ENCODE measurements at places on chromosomes 13 and 19. TPM values are rescaled to one million over a fixed set of nuclear protein-coding genes. Genes with fewer than 3 reads are reported as not detected.

DNA sequence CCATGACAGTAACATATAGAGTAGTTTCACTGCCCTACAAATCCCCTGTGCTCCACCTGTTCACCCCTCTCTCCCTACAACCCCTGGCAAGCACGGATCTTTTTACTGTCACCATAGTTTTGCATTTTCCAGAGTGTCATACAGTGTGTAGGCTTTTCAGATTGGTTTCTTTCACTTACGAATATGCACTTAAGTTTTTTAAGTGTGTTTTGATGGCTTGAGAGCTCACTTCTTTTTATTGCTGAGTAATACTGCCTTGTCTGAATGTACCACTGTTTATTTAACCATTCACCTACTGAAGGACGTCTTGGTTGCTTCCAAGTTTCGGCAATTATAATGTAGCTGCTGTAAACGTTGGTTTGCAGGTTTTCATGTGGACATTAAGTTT is 175.1 kb downstream of the ITGBL1 start:
- no peak for DNase-seq

DNA sequence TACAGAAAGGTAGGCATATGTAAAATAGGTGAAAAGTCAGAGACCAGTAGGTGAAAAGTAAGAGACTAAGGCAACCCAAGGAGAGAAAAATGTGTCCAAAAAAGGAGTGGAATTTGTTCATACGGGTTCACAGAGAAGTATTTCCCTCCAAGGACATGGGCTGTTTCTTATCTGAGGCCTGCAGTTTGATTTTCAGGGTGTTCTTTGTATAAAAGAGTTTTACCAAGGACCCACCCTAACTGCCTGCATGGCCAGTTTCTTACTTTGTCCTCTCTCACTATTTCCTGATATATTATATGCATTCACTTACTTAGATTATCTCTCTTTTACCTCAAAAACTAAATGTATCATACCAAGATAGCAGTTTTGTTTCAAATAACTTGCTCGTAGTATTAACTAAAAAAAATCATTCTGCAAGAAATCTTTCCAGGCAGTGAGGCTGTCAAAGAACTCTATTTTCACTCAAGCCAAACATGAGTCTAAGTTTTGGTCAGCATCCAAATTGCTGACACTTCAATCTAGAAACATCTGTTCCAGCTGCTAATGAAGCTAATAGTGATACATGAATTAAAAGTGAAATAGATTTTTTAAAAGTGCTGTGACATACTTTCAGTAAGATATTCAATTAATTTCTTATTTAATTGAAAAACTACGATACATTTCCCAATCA is 141.4 kb upstream of the SGCG start:
- DNase-seq = no peak

DNA sequence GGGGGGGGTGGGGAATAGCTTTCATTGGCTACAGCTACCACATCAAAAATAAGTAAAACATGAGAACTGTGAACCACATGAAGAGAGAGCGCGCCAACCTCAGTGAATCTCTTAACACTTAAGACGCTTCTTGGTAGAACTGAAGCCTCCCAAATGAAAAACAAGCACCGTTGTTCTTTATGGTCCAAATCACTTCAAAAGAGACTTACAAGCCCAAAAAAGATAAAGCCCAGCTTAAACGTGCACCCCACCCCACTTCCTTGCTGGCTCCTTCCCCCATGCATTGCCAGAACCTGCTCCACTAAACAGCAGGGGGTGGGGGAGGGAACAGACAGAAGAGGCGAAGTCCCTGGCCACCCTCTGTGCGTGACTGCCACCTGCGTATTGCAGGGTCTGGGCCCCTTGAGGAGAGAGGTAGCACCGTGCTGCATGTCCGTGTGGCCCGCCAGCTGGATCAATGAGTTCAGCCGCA is 479.1 kb downstream of the FOXO1 start:
- DNase-seq = no peak

GRCh38 chr13:31038834-31039552 is 106.5 kb downstream of the TEX26 start:
- DNase-seq = no peak

GRCh38 chr13:68026077-68026476 is 795.9 kb upstream of the PCDH9 start:
- DNase-seq = no peak

- DNase-seq = no peak
These were observed 367.6 kb upstream of the PRR20A start for GRCh38 chr13:56773148-56773547.

- no peak for DNase-seq
These were observed 34.1 kb downstream of the STK24 start for GRCh38 chr13:98542568-98543377.

GRCh38 chr13:40589285-40590109 is 76.9 kb downstream of the FOXO1 start:
- DNase-seq = peak; percentile 56

DNA sequence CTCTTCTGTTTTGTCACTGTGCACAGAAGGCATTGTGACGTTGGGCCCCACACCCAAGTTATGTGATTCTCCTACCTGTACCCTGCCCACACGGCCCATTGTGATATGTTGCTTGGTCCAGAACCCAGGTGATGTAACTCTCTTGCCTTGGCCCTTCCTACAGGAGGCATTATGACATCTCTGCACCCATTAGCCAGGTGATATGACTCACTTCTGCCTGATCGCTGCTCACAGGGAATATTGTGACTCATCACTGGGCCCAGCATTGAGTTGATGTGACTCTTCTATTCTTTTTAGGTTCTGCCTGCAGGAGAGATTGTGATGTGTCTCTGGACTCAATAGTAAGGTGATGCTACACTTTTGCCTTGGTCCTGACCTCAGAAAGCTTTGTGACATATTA is 65.4 kb upstream of the ZNF91 start:
- DNase-seq = no peak

DNA sequence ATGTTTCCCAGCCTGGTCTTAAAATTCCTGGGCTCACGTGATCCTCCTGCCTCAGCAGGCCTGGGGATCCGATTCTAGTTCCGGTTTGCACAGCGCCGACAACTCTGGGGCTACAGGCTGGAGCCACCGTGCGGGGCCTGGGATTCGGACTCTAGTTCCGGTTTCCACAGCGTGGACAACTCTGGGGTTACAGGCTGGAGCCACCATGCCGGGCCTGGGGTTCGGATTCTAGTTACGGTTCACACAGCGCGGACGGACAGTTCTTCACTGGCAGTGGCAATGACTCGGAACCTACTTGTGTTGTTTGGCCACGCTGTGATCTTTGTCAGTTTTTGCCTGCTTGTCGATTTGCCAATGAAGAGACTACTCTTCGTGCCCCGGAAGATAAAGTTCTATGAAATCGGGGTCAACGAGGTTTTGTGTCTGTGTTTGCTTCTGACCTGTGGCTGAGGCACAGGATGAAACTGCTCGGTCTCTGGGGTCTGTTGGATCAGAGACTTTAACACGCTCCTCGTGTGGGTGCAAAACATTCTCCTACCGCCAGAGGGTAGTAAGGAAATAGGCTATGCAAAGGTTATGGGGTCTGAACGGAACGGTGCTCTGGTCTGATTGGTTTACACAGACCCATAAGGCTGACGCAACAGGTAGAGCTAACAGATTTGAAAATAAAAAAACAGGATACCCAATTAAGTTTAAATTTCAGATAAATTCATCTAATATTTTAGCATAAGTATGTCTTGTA is 12.1 kb upstream of the ZSCAN1 start:
- DNase-seq = peak; percentile 66

DNA sequence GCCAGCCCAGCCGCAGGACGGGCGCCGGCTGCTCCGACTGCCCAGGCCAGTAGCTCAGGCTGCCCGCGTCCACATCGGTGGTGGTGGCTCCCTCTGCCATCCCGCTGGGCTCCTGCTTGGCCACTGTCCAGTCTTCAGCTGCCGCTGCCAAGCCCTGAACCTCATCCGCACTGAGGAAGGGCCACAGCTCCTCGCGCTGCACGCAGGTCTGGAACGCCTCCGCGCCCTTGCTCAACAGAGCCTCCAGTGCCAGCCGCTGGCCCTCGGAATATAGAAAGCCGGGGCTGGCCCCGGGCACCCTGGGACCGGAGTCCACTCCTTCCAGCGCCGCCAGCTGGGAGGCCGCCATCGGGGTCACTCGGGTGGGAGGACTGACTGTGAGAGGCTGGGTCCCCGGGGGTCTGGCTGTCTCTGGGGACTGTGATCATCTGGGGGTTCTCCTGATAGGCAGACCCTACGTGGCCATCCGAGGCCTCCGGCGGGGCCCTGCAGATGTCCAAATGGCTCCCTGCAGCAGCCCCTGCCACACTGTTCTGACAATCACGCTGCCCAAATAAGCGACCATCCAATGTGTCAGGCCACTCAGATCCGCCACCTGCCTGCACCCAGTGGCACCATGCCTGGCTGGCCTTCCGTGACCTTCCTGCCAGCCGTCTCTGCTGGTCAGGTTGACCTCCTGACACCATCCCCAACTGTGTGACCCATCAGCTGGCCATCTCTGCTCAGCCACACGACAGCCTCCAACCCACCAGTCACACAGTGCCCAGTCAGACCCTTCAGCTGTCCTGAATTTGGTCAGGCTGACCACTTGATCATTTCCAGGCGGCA is 1.6 kb downstream of the FAM83E start:
- DNase-seq = no peak

DNA sequence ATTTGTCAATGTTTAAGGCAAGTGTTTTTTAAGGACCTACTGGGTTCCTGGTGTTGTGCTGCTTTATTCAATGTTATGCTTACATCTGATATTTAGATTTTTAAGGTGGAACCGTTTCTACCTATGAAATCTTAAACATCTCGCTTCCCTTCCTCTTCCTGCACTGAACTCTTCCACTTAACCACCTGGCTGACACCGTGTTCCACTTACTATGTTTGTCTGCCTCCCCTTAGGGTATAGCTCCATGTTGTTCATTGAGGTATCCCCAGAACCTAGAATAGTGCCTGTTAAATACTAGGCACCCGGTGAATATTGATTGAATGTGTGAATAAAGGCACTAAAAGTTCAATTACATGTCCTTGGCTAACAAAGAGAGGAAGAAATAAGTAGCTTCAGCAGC is 104.9 kb downstream of the RNF17 start:
- DNase-seq = no peak

- DNase-seq = no peak
These were observed 4.6 kb upstream of the DNM2 start for GRCh38 chr19:10713317-10713716.

- DNase-seq = no peak
These were observed 1026.1 kb upstream of the MIR17HG start for GRCh38 chr13:90321281-90321931.

DNA sequence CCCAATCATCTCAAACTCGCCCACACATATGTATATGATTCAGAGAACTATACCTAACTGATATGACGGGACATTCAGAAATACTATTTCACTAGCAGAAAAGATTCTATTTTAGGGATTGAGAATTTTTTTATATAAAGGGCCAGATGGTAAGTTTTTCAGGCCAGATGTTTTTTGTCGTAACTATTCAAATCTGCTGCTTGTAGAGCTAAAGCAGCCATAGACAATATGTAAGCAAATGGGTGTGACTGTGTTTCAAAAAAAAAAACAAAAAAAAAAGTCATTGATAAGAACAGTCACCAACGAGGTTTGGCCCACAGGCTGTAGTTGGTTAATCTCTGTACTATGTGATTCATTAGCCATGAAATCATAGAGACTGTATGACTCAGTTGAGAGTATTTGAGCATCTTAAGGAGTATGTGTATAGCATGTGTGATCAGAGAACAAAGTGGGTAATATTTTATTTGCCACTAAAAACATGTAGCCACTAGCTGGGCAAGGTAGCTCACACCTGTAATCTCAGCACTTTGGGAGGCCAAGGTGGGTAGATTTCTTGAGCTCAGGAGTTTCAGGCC is 2724.7 kb downstream of the PCDH9 start:
- no peak for DNase-seq

- no peak for DNase-seq
These were observed 63.2 kb upstream of the RGCC start for GRCh38 chr13:41394166-41394565.

DNA sequence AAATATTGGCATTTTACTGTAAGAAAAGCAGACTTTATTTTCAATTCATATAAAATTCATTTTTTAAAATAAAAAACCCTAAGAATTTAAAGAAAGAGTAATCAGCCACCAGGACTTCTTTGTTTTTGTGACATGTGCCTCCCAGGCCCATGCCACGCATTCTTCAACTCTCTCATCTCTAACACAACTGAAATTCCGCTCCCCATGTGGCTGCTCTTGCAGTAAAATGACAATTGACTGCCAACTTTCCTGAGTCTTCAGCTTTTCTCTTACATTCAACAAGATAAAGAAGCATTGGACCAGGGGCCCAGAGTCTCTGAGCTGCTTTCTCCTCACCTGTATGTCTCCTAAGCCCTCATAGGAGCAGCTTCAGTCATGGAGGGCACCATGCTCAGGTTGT is 372.1 kb downstream of the UQCRFS1 start:
- DNase-seq = no peak

DNA sequence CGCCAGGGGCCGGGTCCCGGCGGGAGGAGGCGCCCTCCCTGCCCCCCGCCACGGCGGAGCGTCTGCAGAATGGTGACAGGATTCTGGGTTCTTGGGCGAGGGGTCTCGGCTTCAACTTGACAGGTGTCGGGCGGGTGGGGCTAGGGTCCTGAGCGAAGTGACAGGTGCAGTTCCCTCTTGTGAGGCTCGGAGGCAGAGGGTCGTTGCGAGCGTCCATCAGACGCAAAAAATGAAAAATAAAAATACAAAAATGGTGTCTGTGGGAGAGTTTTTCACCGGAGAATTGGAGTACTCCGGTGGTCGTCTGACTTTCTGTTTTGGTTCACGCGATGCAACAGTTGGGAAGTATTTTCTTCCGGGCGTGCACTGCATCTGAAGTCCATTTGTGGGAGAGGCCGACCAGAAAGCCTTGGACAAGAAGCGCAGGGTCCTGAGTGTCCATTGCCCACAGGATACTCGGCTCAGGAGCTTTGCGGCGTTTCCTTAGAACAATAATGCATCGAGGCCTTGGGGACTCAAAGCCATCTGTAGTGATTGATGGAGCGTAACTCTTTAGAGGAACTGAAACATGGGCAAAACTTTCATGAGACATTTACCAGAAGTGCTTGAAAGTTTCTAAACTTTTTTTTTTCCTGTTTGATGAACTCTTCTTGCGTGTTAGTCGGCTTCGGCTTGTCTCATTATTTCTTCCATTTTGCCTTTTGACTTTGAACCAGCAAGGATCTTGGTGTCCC is 759 bp downstream of the RB1 start:
- DNase-seq = peak; percentile 51

DNA sequence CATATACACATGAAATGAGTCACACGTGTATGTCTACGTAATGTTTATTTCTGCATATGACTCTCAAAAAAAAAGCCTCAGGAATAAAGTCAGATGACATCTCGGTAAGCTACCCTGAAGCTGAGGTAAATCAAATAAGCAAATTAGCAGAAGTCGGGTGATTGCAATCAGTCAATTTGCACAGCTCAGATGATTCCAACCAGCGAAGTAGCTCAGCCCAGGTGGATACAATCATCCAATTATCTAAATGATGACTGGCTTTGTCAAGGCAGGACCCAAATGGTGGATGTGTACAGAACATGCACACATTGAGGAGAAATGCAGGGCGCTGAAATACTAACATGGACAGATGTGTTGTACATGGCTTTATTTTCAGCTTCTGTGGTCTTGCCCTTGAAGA is 148.5 kb downstream of the ZNF486 start:
- no peak for DNase-seq

RNF17 gene
- not detected for total RNA-seq

ZNF99 gene
- 0.08 TPM for total RNA-seq

LILRB3 gene
- 3.8 TPM for total RNA-seq

SLC10A2 gene
- not detected for total RNA-seq

LGALS4 gene
- total RNA-seq = 0.67 TPM

CDK8 gene
- total RNA-seq = 8.4 TPM

OVOL3 gene
- not detected for total RNA-seq
